ENCODE measurements at places on chromosomes 1 and 21.

DNA sequence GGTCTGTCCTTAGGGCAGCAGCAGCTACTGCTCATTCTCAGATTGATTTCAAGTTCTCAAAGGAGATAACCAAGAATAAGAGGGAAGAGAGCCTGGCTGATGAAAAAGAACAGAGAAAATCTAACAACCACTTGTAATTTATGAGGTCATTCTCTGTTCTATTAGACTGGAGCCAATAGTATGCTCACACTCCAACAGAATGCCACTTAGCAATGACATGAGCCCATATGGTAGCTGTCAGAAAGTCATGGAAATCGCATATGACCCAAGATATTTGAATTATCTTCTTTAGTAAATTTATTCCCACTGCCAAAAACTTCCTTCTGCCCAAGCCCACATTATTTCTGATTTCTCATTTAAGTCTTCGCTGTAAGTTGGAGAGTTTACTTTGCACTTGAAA lies 53.7 kb upstream of the PLA2G4A start:
- no peak for DNase-seq

- DNase-seq = no peak
Measured at GRCh38 chr21:14259747-14260146, 43.8 kb downstream of the RBM11 start.

- DNase-seq = no peak
Measured at GRCh38 chr1:94608852-94609530, 67.4 kb upstream of the F3 start.

GRCh38 chr1:238409932-238410331 lies 519.2 kb upstream of the ZP4 start:
- DNase-seq = no peak

GRCh38 chr1:199243423-199244061 lies 604.7 kb downstream of the PTPRC start:
- DNase-seq = peak; percentile 68

GRCh38 chr21:44795342-44795741 lies 6.3 kb downstream of the UBE2G2 start:
- DNase-seq = no peak

GRCh38 chr21:33572350-33572749 lies 16.1 kb downstream of the DONSON start:
- DNase-seq = no peak

- no peak for DNase-seq
Measured at GRCh38 chr1:225813214-225813964, 3.5 kb downstream of the EPHX1 start.

DNA sequence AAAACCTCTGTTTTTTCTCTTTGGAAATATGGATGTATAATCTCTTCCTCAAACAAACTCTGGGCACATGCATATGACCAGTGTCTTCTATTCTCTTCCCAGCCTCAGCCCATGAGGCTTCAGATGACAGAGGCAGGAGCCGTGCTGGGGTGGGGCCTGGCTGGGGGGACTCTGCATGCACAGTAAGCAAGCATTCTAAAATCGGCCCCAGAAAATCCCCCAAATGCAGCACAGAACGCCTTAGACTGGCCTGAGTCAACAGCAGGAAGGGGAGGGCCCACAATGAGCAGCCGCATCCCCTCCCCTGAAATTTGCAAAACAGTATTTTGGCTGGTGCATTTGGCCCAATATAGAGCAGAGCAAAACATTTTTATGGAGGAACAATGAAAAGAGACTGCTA lies 47.8 kb downstream of the ITPKB start:
- no peak for DNase-seq

DNA sequence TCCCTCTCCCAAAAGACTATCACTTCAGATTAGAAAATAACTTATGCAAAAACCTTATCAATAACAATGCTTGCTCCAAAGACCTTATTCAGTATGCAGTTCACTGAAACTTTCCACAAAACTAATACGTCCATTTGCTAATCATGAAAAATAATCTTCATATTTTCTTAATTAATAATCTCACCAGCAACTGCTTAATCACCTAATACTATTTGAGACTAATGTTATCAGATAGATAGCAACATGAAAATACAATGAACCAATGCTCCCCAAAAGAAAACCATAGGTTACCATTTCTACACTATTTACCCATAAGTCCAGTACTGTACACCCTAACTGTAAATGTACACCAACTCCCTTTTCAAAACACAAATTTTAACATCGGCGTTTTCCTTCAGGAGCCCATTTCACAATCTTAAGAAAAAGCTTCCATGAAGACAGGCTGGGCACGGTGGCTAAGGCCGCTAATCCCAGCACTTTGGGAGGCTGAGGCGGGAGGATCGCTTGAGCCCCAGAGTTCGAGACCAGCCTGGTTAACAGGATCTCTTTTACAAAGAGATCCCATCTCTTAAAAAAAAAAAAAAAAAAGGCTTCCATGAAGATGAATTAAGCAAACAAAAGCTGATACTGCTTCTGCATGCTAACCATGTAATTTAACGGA lies 1.7 kb downstream of the GNB1 start:
- DNase-seq = no peak

GRCh38 chr1:221514806-221515205 lies 227.1 kb downstream of the DUSP10 start:
- no peak for DNase-seq

GRCh38 chr1:87030740-87031690 lies 116.6 kb downstream of the HS2ST1 start:
- no peak for DNase-seq

DNA sequence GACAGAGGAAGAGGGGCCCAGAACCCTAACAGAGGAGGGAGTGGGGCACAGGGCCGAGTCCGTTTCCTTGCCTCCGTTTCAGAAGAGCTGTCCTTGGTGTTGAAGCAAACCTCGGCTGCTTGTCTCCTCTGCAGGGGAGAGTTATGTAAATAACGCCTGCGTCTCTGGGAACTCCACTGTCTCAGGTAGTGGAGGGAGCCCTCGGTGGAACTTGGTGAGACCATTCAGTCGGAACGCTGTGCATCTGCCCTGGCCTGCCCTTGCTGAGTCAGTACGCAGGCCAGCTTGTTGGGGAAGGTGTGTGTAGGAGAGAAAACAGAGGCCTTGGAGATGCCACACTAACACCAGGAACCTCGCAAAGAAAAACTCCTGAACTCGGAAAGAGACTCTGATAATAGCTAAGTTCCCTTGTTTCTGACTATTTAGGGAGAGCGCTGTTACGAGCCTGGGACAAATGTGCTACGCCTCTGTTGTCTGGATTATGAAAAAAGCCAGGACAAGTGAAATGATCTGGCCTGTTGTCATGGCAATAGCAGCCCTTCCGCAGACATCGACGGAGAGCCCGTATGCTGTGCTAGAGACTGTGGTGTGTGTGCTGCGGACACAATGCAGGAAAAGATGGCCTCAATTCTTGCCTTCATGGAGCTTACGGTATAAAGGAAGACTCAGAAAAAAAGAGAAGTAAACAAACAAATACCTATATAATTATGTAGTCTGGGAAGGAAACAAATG lies 94.6 kb upstream of the AKT3 start:
- DNase-seq = no peak

DNA sequence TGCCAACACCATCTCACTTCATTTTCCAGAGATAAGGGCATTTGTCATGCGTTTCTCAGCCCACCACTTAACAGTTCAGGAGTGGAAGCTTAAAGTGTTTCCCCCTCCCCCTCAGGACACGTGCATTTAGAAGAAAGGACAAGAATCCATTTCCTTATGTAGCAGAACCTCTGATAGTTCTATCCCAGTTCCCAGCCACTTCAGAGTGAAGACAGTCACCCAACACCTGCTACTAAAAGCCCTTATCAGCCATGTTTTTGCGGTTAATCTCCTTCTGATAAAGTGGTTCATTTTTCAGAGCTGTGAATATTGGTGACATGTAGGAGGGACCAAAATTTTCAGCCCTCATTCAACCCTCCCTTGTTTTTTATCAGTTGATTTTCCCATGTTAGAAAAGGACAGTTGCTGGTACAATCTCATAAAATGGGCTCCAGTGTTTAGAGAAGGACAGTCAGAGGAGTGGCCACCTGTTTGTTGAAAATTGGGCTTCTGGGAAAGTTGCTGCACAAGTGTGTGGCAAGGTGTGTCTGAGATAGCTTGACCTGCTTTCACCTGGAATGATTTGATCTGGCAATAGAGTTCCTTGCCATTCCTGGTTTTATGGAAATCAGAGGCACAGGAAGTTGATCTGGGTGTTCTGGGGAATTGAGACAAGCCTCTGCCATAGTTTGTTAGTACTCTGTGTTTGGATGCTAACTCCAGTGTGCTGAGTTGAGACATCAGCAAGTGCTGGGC lies 114.0 kb downstream of the PPP1R12B start:
- no peak for DNase-seq

- DNase-seq = no peak
Measured at GRCh38 chr1:150535511-150536287, 13.5 kb upstream of the ADAMTSL4 start.

GRCh38 chr1:41662061-41662764 lies 177.7 kb upstream of the EDN2 start:
- peak; percentile 68 for DNase-seq

DNA sequence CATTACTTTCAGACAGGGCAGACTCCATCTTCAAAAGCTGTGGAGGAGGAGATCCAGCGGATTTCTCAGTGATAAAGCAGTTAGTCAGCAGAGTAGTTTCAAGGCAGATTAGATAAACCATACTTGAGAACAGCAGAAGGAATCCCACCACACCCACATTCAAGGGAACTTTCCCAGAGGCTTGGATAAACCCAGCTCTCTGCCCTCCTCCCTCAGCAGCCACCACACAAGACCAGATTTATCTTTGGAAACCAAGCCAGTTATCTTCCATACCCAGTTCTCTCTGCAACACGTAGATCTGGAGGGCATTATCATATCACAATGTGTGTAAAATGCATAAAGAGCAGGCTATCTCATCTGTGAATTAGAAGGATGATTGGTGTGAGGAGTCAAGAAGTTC lies 40.2 kb downstream of the GFI1 start:
- no peak for DNase-seq

GRCh38 chr1:191176131-191176530 lies 698.5 kb upstream of the BRINP3 start:
- no peak for DNase-seq

Measured in activated CD4-positive, alpha-beta T cell treated with anti-CD3 and anti-CD28 coated beads for 24 hours (primary cell).